Activated CD4-positive, alpha-beta T cell treated with anti-CD3 and anti-CD28 coated beads, Interleukin-2, amount 50 U/mL, for 24 hours (primary cell): ENCODE measurements at places on chromosomes 3 and 15.

DNA sequence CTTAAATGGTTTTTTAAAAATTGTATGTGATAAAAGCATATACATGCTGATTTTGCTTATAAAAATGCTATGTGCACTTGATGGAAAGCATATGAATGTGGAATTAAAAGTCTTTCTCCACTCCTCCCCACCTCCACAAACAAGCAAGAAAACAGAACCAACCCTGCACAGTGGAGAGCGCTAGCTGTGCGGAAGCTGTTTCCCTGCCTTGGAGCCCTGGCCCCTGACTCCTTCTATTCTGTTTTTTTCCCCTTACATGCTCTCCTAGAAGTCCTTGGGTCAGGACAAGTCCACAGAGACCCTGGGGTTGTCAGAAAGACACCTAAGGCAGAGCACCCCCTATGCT, 64.2 kb downstream of the BOC start:
- no peak for DNase-seq

- DNase-seq = peak; percentile 58
Measured at GRCh38 chr3:46280105-46280797, 38.0 kb downstream of the CCR3 start.

GRCh38 chr3:135136361-135137100, 341.5 kb downstream of the EPHB1 start:
- DNase-seq = no peak

- DNase-seq = no peak
Measured at GRCh38 chr15:66743703-66744536, 41.9 kb downstream of the SMAD6 start.

- no peak for DNase-seq
Measured at GRCh38 chr3:22315925-22316324, 564.9 kb upstream of the ZNF385D start.

DNA sequence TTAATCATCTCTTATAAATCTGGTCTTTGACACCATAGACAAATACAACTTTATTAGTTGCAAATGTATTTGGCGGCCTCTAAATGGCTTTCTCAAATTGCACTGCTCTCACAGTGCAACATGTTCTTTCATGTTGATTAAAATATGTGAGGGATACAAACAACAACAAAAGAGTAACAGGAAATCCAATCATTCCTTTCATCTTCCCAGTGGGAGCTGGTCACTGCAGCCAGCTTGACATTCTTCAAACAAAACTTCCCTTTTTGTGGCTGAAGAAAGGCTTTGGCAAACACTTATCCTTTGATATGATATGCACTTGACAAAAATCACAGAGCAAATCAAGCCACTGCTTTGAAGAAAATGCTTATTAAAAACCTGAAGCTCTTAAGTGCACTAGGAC, 973.6 kb downstream of the EPHA3 start:
- DNase-seq = no peak

- DNase-seq = no peak
Measured at GRCh38 chr3:115384381-115384780, 237.3 kb upstream of the ZBTB20 start.

DNA sequence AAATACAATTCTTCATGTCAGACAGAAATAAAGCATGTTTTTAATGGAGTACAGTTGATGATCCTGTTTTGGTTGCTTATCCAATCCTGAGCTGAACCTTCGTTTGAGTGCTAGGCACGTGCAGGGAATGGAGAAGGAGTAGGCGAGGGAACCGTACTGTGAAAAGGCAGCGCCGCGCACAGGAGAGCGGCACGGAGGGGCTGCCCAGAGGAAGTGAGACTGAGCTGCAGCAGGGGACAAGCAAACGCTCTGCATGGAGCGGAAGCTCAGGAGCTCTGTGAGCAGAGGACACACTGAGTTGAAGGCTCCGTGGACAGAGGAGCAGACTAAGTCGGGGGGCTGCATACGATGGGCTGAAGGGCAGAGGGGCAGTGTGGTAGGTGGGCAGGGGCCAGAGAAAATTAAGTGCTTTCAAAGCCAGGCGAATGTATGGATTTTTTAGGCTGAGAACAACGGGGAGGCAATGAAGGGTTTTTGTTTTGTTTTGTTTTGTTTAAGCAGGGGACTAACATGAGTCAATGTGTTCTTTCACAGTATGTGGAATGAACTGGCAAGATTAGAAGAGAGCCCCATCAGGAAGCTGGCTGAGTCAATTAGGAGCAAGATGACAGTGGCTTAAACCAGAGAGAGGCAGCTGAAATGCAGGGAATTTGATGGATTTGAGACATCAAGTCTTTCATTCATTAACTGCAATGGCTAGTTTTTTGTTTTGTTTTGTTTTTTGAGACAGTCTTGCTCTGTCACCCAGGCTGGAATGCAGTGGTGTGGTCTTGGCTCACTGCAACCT, 23.8 kb upstream of the TM2D3 start:
- no peak for DNase-seq

- DNase-seq = no peak
Measured at GRCh38 chr15:37112171-37112570, 11.8 kb upstream of the MEIS2 start.

GRCh38 chr3:33982269-33982798, 183.9 kb downstream of the PDCD6IP start:
- DNase-seq = no peak

DNA sequence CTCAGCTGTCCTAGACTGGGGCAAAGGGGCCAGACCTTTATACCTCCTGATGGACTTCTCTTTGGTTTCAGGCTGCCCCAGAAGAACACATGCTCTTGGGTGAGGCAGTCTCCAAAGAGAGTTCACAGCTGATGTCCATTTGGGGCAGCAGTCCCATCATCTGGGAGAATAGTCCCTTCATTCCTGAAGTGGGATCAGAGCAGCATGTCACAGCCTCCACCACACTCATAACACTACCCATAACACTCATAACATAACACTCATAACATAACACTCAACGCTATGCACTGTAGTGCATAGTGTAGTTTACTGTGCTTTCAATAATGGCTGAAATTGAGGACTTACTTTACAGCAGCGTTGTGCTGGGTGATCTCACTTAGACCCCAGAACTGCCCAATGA, 36.7 kb upstream of the PLCL2 start:
- no peak for DNase-seq

DNA sequence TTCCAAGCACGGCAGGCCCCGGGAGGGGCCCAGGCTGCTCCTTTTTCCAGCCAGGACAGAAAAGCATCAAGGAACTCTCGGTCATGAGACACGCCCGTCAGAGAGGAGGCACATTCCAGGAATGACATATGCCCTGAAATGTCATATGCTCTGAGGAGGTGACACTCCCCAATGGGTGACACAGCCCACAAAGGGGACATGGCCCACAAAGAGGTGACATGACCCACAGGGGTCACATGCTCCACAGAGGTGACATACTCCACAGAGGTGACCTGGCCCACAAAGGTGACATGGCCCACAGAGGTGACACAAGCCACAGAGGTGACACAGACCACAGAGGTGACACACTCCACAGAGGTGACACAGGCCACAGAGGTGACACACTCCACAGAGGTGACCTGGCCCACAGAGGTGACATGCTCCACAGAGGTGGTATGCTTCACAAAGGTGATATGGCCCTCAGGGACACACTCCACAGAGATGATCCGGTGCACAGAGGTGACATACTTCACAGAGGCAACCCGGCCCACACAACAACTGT, 79.2 kb downstream of the ABHD5 start:
- DNase-seq = no peak
